A172 (cell line): ENCODE measurements at places on chromosomes 16 and 17. TPM values are rescaled to one million over a fixed set of nuclear protein-coding genes. Genes with fewer than 3 reads are reported as not detected.

DNA sequence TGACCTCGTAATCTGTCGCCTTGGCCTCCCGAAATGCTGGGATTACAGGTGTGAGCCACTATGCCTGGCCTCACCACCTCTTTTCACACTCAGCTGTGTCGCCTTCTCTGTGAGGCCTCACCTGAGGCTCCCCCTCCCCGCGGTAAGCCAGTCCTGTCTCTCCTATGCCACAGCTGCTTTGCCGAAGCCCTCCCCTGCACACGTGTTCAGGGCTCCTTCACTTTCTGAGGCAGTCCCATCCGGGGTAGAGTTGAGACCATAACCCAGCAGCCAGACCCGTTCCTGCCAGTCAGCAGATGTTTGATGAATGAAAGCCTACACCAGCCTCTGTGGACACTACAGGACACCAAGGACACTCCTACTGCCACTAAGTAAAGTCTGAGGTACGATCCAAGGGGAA is 10.6 kb downstream of the USP7 start:
- no peak for DNase-seq

GRCh38 chr16:53065461-53066061 is 10.8 kb downstream of the CHD9 start:
- no peak for DNase-seq

KCNJ12 gene
- 0.03 and 0.05 TPM in 2 replicates for total RNA-seq

- no peak for DNase-seq
Observed at GRCh38 chr17:13350466-13350865, 251.3 kb downstream of the HS3ST3A1 start.

GRCh38 chr16:35449663-35450062 is 1990.3 kb downstream of the TP53TG3F start:
- DNase-seq: no peak

- peak; percentile 27 for DNase-seq
Observed at GRCh38 chr16:83215406-83216001, 588.7 kb downstream of the CDH13 start.

DNA sequence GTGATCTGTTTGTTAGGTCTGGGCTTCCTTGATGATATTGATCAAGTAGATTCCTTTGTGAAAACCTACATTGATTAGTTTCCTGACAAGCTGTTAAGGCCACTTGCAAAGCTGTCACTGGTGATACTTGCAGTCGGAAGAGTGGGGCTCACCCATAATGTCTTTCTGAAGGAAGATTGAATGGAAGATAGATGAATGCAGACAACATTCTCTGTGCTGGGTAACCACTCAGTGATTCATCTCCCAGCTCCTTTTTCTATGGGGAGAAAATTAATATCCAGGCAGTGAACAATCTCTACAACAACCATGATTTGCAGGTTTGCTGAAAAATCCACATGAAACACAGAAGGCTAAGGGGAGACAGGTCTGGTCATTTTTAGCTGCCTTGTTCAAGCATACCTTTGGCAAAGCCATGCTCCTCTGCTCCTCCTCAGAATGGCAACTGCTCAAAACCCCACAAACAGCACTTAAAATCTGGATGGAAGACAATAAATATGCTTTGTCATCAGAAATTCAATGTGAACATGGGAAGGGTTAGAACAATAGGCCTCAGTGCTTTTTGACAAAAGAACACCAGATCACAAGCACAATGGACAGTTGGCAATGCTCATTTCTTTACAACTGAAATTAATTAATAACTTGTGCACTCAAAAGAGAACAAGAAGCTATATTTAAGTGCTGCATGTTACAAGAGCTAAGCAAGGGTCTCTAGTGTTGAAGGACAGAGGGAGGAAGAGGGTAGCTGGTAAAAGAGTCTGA is 495.4 kb downstream of the TOX3 start:
- DNase-seq: no peak

- no peak for DNase-seq
Observed at GRCh38 chr16:75452464-75453190, 11.9 kb downstream of the TMEM170A start.

DNA sequence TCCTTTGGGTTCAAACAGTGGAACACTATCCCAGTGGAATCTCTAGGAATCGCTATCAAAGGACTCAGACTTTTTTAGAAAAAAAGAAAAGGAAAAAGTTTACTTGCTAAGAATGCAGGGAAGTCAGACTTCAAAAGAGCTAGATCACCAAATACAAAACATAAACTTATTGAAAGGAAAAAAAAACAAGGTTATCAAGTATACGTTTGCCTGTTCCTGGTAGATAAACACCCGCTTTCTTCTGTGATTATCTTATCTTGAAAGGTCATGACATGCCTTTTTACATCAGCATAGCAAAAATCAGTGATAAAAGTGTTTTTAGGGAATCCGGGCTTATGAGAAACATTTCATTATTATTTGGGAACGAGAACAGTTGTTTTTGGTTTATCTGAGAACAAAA is 129.3 kb upstream of the TMEM97 start:
- no peak for DNase-seq

GRCh38 chr17:79255926-79256585 is 181.4 kb downstream of the ENGASE start:
- DNase-seq: no peak

GRCh38 chr17:33080091-33080490 is 88.4 kb downstream of the SPACA3 start:
- DNase-seq: no peak

ADAM11 gene
- total RNA-seq: 2.2 and 2.8 TPM in 2 replicates

CDH5 gene
- total RNA-seq: 0.29 TPM in 1 of 2 replicates, not detected in the other

- no peak for DNase-seq
Observed at GRCh38 chr16:13920510-13920818, 510 bp downstream of the ERCC4 start.

TERB1 gene
- 0.07 TPM in 1 of 2 replicates, not detected in the other for total RNA-seq

GRCh38 chr16:29028457-29029167 is 43.8 kb downstream of the LAT start:
- no peak for DNase-seq

- no peak for DNase-seq
Observed at GRCh38 chr17:40190197-40191021, 13.1 kb downstream of the RAPGEFL1 start.

GRCh38 chr16:86590501-86591144 is 12.3 kb downstream of the FOXL1 start:
- DNase-seq: peak; percentile 86

GRCh38 chr16:1828645-1829410 is 1.8 kb downstream of the FAHD1 start:
- DNase-seq: no peak

DNA sequence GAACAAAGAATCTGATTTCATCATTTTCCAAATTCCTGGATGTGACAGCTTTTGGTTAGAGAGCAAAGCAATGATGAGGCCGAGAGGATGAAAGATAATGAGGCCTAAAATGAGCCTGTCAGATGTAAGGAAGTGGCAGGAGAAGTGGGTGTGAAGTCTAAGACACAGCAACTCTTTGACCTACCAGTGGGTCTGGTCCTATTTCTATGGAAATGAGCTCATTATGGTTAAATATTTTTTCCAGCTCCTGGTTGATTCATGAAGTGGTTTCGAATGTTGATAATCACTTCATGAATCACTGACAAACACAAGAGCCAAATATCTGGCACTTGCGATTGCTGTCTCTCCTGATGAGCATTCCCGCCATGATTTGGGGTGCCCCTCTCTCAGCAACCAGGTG is 273.3 kb upstream of the CDH5 start:
- DNase-seq: no peak

CDH13 gene
- 99.0 and 158 TPM in 2 replicates for total RNA-seq

GRCh38 chr16:88903267-88903666 is 36.8 kb upstream of the PABPN1L start:
- no peak for DNase-seq

GRCh38 chr16:65991149-65991701 is 375.3 kb upstream of the CDH5 start:
- no peak for DNase-seq

DNA sequence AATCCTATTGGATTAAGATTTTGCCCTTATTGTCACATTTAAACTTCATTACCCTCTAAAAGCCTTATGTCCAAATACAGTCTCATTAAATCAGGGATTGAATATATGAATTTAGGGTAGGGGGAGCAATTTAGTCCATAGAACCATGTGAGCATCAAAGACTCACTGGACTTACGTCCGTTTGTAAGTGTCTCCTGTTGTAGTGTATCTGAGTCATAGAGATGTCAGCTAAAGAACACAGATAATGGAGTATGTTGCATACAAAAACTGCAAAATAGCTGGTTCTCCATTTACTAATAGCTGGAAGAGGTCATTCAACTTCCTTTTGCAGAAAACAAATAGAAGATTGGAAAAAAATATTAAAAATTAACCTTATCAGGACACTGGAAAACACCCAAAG is 599.1 kb upstream of the SOX9 start:
- DNase-seq: no peak

ATP2A3 gene
- 1.3 and 5.8 TPM in 2 replicates for total RNA-seq

GRCh38 chr16:56617212-56618085 is 8.1 kb upstream of the MT1E start:
- no peak for DNase-seq

OTOP2 gene
- total RNA-seq: not detected in 2 replicates

GRCh38 chr16:68013440-68013839 is 2.3 kb downstream of the DPEP2NB start:
- no peak for DNase-seq

GRCh38 chr17:74010903-74011302 is 192.6 kb upstream of the RPL38 start:
- no peak for DNase-seq

GRCh38 chr17:74119049-74119580 is 84.4 kb upstream of the RPL38 start:
- DNase-seq: no peak

- no peak for DNase-seq
Observed at GRCh38 chr16:76574651-76575050, 297.4 kb downstream of the CNTNAP4 start.

GRCh38 chr16:67546761-67547422 is 15.4 kb upstream of the CTCF start:
- DNase-seq: no peak

DNA sequence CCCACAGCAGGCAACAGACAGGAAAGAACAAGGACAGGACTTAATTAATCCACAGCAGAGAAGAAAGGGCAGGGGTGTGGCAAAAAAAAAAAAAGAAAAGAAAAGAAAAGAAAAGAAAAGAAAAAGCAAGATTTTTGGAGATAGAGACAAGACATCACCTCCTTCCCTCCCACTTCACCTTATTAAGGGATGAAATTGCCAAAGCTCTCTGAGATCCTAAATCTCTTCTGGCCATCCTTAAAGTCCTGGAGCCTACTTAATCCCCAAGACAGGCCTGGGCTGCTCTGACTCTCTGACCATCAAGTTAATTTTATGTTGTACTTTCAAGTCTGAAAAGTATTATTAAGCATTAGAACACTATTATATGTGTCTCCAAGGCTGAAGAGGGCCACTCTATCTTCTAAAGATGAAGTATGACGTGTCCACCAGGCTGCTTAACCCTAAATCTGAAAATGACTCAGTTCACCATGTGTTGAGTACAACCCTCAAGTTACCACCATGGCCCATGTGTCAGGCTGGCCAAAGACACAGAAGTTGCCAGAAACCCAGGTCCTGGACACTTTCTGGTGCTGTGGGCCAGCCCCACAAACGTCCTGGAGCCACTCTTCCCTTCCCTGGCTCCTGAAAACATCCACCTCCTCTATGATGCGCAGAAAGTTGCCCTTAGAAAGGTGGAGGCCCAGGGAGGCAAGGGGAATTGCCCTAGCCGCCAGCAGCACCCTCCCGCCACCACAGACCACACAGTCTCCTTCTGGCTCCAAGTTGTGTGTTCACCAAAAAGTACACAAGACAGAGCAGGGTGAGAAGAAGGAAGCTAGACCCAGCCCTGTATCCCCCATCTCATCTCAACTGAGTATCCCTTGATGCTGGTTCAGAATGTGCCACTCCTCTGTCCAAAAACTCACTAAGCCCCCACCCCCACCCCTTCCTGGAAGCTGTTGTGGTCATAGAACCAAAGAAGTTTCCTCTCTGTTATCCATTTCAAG is 2.7 kb downstream of the SOCS1 start:
- no peak for DNase-seq

PRSS8 gene
- total RNA-seq: 2.9 and 4.2 TPM in 2 replicates

DNA sequence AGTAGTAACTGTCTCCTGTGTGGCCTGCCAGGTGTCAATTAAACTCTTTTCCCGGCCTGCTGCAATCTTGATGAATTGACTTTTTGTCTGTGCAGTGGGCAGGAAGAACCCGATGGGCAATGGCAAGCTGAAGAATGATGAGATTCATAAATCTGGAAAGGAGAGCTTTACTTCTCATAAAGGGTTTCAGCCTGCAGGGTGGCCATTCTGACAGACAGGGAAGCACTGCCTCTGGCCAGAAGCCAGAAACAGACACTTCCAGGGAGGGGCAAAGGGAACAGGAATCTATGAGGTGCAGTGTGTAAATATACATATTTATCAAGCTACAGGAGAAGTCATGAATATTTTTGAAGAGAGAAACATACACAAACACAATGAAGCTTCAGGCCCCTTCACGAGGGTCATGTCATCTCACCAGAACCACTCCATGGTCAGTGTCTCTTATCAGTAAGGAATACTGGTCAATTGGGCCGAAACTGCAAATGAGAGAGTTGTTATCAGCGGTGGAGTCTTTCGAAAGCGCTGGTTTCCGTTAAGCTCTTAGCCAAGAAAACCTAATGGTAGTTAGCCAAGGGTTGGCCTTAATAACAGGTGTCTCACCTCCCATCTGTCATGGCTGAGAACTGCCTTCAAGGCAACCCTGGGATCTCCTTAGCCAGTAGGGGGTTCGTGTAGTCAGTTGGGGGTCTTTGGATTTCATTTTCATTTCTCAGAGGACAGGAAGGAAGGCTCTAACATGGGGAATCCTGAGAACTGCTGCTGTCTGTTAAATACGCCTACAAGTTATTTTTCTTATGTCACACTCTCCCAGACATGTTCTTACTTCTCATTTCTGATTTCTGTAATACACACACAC is 1.2 kb upstream of the NARF start:
- no peak for DNase-seq

DPEP2 gene
- total RNA-seq: not detected in 2 replicates

UNC119 gene
- total RNA-seq: 65.5 and 73.5 TPM in 2 replicates

HOXB1 gene
- not detected in 2 replicates for total RNA-seq

SLC16A3 gene
- 65.3 and 66.7 TPM in 2 replicates for total RNA-seq

GRCh38 chr17:39527220-39527813 is 66.0 kb downstream of the CDK12 start:
- DNase-seq: no peak

SGF29 gene
- total RNA-seq: 24.3 and 26.7 TPM in 2 replicates

DNA sequence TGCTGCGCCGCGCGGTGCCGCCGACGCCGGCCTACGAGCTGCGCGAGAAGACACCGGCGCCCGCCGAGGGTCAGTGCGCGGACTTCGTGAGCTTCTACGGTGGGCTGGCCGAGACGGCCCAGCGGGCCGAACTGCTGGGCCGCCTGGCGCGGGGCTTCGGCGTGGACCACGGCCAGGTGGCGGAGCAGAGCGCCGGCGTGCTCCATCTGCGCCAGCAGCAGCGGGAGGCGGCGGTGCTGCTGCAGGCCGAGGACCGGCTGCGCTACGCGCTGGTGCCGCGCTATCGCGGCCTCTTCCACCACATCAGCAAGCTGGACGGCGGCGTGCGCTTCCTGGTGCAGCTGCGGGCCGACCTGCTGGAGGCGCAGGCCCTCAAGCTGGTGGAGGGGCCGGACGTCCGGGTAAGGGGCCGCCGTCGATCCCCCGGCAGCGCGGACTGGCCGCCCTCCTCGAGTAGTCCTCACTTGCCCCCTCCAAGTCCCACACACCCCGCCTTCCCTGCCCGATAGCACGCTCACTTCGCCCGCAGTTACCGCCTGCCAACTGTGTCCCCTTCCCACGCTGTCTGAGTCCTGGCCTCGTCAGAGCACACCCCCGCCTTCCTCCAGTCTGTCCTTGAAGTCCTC is 470 bp downstream of the MLYCD start:
- peak; percentile 19 for DNase-seq
